Stimulated activated CD4-positive, alpha-beta T cell treated with anti-CD3 and anti-CD28 coated beads, TNF-alpha, amount 100 ng/mL, for 1 hour (primary cell): ENCODE measurements at places on chromosomes 4 and X.

DNA sequence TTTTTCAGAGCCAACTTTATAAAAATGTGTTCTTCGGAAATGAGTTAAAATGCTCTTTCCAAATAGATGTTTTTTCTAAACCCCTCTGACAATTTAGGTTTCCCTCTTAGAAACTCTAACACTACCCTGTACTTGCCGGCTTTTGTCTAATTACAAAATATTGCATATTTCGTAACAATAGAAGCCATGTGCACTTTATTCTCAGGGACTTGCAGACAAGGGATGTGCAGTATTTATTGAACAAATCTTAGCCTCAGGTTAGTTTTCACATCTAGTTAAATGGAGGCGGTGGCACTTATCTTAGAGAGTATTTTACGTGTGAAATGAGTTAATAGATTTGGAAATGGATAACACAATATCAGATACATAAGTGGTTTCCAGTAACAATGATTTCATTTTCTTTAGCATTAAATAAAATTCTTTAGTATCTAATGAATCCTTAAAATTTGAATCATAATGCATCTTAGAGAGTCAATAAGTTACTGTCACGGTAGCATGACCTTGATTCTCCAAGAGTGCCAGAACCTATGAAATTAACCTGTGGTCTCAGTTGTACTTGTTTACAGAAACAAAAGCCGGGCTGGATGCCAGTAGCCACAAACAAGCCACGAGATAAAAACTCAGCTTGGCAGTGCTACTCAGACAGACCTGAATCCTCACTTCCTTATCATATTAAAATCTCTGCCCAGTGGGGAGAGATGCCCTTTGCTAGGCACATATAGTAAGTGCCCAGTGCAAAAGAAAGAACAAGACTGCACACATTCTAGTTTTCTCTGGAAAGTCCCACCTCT is 772 bp upstream of the PABPC4L start:
- DNase-seq = no peak

DNA sequence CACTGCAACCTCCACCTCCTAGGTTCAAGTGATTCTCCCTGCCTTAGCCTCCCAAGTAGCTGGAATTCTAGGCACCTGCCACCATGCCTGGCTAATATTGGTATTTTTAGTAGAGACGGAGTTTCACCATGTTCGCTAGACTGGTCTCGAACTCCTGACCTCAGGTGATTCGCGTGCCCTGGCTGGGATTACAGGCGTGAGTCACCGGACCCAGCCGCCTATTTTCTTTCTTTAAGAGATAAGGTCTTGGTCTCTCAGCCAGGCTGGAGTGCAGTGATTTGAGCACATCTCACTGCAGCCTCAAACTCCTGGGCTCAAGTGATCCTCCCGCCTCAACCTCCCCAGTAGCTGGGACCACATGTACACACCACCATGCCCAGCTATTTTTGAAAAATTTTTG is 166.5 kb downstream of the DHRSX start:
- DNase-seq = no peak

DNA sequence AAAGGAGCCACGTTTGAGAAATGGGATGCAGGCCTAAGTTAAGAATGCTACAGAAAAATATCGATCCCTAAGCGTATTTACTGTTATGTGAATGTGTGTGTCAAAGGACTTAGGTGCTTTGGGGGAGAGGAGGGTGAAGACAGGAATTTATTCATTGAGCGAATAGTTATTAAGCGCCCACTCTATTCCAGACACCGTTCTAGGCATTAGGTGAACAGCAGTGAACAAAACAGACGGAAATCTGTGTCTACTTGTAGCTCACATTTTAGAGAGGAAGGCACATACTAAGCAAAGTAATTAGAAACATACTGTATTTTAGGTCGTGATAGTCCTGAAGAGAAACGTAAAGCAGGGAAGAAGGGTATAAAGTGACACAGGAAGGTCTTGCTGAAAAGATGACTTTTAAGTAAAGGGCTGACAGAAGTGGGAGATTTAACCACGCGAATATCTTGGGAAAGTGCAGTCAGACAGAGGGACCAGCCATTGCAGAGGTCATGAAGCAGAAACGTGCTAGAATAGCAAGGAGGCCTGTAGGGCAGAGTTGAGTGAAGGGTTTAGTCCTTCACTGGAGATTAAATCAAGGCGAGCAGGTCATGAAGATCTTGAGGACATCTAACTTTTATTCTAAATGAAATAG is 541 bp downstream of the AIMP1 start:
- DNase-seq = no peak

GRCh38 chr4:105059337-105059736 is 87.3 kb upstream of the TET2 start:
- no peak for DNase-seq

DNA sequence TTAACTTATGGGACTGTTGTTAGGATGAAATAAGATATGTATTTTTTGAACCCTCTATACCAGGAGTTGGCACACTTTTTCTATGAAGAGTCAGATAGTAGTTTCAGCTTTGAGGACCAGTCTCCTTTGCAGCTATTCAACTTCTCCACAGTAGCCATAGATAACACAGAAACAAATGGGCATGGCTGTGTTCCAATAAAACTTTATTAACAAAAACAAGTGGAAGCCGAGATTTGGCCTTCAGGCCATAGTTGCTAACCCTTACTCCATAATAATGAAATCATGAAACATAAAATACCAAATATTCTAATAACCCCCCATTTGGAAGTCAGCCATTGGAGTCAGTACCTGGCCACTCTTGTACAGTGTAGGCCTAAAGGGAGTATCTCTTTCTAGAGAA is 30.6 kb downstream of the ARX start:
- DNase-seq = no peak

- no peak for DNase-seq
Measured at GRCh38 chr4:169604131-169604900, 8.1 kb downstream of the NEK1 start.

DNA sequence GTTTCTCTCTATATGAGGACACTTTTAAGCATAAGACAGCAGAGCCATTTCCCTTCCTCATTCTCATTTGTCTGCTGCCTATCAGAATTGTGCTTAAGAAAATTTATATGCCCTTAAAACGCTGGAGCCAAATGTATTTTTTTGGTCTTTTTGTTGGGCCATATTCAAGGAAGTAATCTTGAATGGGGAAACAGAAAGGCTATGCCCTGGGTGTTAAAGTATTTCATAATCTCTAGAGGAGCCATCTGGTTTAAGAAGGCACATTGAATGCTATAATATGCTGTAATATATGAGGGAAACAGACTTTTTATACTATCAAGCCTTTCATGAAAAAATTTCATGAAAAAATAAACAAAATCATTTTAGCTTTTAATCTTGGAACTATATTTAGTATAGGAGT is 4.3 kb downstream of the DMD start:
- DNase-seq = no peak

- DNase-seq = no peak
Measured at GRCh38 chr4:24880186-24880585, 32.7 kb downstream of the CCDC149 start.

DNA sequence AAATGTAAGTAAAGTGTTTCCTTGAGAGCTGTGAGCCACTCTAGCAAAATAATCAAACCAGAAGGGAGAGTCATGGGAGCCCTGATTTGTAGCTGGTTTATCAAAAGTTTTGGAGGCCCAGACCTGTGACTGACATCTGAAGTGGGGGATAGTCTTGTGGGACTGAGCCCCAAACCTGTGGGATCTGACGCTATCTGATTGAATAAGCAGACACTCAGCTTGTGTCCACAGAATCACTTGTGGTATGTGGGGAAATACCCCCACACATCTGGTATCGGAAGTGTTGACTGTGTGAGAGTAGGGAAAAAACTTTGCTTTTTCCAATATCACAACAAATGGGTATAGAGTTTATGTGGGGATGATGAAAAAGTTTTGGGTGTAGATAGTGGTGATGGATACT is 35.4 kb downstream of the FUNDC1 start:
- no peak for DNase-seq

DNA sequence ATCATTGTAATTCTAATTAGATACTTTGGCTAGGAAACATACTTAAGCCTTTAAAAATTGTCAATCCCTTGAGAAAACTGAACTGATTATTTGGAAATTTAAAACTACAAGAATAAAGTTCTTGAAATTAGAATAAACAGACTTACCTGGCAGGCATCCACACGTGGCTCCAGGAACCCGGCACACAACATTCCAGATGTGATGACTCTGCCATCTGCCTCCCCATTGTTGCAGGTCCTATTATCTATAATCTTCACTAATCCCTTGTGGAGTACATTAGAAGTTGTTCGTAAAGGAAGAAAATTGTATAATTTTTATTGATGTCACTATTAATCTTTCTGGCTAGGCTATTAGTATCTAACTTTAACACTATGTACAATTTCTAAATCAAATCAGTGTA is 16.2 kb upstream of the GNRHR start:
- no peak for DNase-seq

GRCh38 chr4:177321647-177322046 is 12.0 kb downstream of the NEIL3 start:
- DNase-seq = no peak

DNA sequence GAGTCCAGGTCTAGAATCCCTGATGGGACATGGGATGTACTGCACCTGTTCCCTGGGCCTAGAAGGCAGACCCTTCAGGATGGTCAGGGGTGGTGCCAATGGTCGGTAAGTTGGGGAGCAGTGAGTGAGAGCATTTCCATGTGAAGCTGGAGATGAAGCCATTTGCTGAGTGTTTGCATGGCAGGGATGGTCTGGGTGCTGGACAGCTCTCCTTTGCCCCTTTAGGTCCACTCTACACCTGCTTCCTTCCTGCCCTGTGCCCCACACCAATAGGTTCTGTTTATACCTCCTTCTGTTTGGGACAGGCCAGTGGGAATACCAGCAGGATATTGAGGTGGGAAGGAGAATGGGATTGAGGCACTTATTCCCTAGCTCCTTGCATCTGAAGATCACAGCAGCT is 181.3 kb downstream of the STK32B start:
- no peak for DNase-seq

GRCh38 chrX:48278958-48279357 is 23.8 kb downstream of the SSX1 start:
- DNase-seq = no peak

DNA sequence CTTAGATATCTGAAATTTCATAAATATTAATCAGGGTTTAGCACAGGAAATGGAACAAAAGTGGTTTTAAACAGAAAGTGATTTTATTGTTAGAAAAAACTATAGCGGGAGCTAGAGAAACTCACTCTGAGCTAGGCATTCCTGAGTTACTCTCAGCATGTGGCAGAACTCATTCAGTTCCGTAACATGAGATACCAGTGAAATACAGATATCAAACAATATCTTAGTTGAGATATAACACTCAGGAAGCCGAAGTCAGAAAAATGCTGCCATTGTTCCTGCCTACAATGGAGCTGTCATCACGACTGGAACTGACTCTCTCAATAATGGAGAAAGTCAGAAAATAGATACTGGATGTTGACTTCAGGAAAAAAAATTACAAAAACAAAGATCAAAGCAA is 1428.7 kb downstream of the PCDH18 start:
- DNase-seq = no peak

DNA sequence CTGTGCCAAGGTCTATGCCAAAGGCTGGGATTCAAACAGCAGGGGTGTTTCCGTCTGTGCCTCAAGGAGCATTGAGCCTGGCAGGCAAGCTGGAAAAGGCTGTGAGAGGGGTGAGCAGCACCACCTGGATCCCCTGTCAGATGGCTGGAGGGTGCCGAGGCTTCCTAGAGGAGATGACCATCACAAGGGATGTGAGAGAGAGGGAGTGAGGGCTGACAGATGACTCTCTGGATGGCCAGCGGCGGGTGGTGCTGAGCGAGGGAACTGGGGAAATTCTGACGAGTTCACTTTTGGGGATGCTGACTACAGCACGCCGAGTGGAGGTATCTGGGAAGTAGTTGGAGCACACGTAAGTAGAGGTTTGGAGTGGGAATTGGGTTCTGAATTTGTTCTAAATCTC is 22.6 kb upstream of the CYP4V2 start:
- DNase-seq = no peak

- DNase-seq = no peak
Measured at GRCh38 chr4:169348541-169348940, 77.8 kb upstream of the SH3RF1 start.

- no peak for DNase-seq
Measured at GRCh38 chr4:24991015-24991414, 39.7 kb downstream of the LGI2 start.

GRCh38 chr4:88610771-88611170 is 18.5 kb downstream of the HERC3 start:
- no peak for DNase-seq
